ENCODE measurements at places on chromosomes 11 and 22.

DNA sequence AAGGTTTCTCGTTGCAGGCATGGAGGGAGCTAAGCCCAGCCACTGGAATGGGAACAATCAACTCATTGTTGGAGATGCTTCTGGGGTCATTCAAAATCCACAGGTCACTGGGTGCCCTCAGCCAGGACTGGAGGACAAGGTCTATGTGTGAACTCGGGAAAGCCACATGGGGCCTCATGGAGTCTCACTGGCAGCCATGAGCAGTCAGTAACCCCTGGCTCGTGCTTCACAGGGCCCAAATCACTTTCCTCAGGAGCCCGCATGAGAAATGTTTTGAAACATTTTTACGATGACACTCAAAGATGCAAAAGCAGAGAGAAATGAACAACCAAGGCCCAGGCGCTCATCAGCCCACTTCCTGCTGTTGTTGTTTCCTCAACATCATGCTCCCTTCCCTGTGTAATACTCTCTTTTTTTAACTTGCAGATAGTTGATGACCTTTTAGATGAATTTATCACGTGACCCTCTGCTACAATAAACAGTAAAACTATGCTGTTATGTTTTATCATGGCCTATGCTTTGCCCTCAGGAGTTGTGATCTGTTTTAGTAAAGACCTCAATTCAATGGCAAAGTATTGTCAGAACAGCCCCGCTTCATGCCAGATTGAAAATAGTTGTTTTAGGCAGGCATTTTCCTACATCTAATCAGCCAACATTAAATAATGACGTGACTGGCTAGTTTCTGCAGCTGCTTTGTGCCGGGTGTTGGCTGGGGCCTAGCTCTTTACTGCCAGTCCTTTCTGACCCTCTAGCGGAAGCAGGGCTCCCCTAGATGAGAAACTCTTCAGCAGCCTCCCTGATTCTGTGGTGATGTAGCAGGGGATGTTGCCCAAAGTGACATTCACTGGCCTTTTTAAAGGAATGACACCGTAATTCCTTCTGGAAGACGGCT is 39.7 kb downstream of the ADAMTS15 start:
- DNase-seq = no peak

DNA sequence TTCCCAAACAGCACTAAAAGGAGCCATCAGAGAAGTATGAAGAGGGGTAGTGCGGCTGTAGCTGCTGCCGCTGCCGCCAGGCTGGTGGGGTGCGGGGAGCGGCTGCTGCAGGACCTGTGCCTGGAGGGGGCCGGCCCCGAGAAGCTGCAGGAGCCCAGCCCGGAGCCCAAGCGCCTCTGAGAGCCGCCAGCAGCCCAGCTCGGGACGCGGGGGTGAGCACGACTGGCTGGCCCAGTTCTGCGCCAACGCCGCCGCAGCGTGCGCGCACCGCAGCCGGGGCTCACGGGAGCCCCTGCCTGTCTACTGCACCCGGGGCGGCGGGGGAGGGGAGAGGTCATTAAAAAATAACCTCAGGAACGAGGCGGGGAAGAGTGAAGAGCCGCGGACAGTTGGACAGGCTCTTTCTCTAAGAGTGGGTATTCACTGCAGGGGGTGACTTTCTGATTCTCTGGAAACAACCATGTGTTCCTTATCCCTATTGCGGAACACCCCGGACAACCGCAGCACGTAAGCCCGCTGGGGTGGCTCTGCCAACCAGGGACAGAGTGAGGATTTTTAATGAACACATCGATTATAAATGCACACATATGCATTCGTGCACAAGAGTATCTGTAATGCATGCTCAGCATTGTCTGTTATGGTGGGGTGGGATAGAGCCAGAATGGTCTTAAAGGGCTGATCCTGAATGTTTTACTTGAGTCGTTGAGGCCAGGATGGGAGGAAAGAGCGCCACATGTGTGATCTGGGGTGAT is 453 bp downstream of the GAS2 start:
- DNase-seq = peak; percentile 6

- no peak for DNase-seq
Observed at GRCh38 chr11:84780689-84781293, 846.4 kb downstream of the DLG2 start.

GRCh38 chr22:49776891-49777290 is 50.8 kb downstream of the BRD1 start:
- no peak for DNase-seq

DNA sequence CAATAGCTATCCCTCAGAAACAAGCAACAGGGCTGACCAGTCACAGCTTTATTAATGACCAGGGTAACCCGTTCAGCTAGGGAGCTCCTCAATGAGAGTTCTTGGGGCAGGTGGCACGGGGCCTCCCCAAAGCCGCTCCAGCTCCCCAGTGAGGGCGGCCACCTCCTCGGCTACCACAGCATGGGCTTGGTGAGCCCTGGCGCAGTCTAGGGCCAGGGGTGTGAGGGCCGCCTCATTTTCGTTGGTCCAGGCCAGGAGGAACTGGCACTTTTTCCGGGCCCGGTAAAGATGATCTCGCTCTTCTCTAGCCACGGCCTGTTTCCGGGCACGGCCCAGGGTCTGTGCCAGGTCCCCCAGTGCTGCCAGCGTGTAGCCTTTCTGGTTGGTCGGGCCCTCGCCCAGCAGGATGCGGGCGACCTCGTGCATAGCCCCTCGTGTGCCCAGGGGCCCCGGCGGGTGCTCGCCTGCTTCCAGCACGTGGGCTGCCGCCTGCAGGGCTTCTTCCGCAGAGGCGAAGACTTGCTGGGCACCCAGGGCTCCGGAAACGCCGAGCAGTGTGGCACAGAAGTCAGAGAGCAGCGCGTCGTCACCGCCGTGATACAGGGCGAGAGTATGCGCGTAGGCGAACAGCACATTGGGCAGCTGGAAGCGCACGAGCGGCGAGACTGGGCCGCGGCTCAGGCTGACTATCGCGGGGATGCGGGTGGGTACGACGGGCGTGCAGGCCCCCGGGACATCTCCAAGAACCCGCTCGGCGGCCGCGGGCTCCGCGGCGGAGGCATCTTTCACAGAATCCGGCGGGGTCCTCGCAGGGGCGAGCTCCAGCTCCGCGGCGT is 913 bp downstream of the ZNHIT2 start:
- DNase-seq = no peak

GRCh38 chr22:37175414-37176281 is 12.4 kb downstream of the C1QTNF6 start:
- DNase-seq = no peak

GRCh38 chr22:31637447-31637890 is 24.5 kb downstream of the PISD start:
- no peak for DNase-seq

DNA sequence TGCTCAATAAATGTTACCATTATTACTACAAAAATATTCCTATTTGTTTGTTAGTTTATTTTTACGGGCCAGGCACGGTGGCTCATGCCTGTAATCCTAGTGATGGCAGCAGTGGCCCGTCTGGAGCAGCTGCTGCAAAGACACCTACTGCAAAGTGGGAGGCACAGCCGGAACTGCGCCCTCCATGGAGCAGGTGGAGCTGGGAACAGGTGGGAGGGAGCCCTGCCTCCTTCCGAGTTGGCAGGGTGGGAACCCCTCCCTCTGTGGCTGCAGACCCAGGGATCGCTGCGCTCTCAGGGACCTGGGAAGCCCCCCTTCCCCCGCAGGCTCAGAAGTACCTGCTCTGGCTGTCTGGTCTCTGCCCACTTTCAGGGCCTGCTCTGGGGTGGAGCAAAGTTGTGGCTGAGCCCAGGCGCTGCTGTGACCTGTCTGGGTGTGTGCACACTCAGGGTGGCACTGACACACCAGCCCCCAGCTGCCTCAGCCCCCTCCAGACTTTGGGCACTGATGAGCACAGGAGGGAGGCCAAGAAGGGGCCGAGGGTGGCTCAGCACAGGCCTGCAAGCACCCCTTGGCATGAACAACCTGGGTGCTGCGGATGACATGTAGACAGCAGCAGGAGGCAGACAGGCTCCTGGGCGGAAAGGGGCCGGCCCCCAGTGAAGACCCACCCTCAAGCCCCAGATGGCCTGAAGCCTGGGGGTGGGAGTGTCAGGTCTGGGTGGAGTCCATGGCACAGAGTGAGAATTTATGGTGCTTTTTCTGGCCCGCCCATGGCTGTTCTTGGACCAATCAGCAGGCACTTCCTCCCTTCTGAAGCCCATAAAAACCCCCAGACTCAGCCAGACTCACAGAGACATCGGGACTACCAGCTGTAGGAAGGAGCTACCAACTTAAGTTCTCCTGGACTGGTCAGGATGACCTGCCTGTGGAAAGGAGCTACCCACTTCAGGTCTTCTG is 103.7 kb upstream of the CLMP start:
- no peak for DNase-seq

GRCh38 chr11:114243461-114244372 is 52.5 kb upstream of the NNMT start:
- no peak for DNase-seq

All from activated CD4-positive, alpha-beta T cell treated with anti-CD3 and anti-CD28 coated beads, Interleukin-2, amount 50 U/mL, for 24 hours (primary cell).